ENCODE measurements at places on chromosomes 13 and 19.

DNA sequence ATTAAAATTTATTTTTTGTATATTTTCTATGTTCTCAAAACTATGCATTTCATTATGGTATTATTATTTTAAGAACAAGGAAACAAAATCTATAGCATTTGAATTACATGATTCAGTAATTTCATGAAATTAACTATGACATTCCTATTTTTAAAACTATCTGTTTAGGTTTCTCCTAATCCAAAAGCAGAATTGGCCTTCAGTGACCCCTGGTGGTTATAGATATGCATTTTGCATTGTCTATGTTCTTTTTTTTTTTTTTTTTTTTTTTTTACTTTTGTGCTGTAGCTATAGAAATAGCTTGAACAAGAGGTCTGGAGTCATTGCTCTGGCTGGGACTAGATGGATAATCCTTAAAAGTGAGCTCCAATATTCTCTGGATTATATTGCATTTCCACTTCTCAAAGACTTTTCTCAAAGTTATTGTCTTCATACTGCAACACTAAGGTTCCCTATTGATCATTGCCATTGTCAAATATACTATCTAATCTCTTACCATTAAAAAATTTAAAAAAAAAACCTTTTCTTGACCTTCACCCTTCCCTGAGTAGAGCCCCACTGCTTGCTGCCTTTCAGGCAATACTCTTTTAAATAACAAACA lies 15.9 kb upstream of the DNAJC3 start:
- DNase-seq = no peak

GRCh38 chr13:48492096-48492440 lies 40.8 kb downstream of the RCBTB2 start:
- no peak for DNase-seq

DNA sequence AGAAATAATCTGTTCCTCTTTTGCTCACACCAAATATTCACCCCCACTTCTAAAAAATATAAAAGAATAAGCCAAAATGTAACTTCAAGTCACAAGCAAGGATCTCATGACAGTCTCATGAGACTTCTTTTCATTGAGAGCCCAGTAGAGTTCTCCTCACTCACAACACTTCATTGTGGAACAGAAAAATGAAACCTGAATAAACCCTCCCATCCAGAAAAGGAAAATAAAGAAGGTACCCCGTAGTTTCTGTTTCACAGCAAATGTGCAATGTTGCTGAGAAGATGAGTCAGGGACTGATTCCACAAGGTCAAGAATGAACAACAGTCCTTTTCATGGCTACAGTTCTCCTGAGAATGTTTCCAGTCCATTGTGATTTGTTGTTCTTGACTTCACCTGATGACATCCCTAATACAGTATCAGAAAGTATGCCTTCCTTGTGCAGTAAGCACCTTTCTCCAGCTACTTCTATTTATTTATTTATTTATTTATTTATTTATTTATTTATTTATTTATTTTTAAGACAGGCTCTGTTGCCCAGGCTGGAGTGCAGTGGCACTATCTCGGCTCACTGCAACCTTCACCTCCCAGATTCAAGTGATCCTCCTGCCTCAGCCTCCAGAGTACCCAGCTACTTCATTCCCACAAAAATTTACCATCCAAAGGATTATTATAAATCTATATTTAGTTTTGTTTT lies 6.4 kb upstream of the ZNF841 start:
- no peak for DNase-seq

DNA sequence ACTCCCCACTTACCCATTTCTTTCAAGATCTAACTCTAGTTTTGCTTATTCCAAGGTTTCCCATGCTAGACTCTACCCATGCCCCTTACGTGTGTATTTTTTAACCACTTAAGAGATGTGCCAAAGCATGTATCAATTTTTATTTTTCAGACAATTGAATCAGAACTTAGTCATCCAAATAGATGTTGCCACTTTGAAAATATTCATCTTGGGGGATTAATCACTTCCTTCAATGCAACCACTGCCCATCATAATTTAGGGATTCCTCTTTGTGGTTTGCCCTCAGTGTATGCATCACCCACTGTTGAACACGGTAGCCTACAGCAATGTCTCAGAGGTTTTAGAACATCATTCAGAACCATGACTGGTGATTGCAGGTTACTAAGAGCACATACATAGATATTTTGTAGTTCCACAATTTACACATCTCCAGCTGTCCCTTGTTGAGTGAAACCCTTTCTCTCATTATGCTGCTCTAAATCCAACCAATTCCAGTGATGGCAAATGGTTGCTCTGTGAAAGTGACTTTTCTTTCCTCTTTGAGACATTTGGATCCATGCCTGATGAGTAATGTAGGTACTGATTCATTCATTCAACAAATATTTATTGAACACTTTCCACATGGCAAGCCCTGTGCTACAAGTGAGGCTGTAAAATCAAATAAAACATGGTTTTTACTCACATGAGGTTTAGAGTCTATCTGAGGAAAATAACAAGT lies 60.6 kb upstream of the SERP2 start:
- DNase-seq = no peak

DNA sequence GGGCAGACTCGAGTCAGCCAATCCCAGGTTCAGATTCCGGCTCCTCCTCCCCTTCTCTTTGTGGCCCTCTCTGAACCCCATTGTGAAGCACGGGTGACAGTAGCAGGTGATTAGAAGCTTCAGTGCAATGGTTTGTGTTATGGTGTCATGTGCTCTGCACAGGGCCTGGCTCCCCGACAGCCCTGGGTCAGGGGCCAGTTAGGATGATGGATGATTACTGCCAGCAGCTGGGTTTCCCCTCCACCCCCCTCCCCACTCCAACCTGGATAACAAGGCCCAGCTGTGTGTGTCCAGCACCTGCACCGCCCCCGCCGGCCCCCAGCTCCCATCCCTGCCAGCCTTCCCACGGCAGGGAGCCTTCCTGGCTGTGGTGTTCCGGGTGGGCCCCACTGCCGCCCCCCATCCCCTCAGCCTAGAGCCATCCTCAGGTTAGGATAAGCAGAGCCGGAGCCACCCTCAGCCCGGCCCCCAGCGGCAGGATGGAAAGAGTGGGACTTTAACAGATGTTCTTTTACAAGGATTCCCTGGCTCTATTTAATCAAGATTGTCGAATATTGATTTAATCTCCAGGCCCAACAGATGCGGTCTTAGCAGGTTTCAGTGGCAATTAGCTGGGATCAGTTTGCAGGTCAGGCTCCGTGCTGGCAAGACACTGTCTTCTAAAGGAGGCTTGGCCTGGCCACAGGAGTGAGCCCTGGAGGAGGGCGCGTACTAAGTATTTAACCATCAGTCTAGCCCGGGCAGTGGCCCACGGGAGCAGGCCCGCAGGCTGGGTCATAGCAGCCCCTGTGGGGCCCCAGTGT lies 156.2 kb downstream of the SIPA1L3 start:
- DNase-seq = peak; percentile 76

- no peak for DNase-seq
Measured at GRCh38 chr19:12930002-12930645, 3.4 kb downstream of the FARSA start.

DNA sequence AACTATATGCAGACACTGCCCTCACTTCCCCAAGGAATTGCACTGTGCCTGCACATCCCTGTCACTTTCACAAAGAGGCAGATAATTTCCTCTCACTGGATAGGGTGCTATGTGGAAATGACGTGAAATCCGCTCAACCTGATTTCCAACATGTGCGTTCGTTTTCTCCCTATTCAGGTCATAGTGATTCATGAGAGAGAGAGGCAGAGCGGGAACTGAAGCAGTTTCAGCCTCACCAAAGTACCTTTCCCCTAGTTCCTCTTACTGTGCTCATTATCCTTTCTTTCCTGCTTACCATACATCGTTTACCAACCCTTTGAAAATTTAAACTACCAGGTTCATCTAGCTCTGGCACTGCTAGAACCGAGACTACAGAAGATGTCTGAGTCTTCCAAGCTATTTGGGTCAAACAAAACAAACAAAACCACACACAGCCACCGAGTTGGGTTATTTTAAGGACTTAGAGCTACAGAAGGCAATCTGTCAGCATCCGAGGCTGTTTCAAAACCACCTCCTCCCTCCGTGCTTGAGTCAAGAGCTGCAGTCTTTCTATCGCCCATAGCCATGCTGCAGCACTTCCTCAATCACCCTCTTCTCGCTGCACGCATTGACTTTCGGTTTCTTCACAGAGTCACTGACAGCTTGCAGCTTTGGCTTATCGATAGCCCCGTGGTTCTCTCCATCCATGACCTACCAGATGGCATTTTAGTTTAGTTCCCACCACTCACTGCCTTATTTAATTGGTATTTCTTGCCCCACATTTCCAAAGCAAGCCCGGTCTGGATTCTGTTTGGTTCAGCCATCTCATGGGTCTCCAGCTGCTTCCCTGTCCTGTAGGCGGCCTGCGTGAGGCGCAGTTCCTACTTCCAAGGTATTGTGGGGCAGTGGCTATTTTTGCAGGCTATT lies 1395.8 kb downstream of the EFNB2 start:
- no peak for DNase-seq

DNA sequence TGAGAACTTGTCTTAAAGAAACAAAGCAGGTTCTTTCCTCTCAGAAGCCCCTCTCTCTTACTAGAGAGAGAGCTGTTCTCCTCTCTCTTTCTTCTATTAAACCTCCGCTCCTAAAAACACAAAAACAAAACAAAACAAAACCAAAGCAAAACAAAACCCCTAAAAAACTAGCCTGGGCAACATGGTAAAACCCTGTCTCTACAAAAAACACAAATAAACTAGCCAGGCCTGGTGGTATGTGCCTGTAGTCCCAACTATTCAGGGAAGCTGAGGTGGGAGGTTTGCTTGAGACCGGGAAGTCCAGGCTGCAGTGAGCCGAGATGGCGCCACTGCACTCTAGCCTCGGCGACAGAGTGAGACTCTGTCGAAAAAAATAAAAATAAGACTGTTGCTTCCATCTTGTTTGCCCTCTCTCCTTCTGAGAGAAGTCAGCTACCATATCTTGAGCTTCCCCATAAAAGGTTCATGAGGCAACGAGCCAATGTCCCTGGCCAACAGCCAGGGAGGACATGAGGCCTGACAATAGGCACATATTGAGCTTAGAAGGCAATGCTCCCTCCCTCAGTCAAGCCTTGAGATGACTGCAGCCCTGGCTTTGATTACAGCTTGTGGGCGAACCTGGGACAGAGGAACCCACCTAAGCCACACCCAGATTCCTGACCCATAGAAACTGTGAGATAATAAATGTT lies 17.5 kb upstream of the FLT3 start:
- DNase-seq = no peak

DNA sequence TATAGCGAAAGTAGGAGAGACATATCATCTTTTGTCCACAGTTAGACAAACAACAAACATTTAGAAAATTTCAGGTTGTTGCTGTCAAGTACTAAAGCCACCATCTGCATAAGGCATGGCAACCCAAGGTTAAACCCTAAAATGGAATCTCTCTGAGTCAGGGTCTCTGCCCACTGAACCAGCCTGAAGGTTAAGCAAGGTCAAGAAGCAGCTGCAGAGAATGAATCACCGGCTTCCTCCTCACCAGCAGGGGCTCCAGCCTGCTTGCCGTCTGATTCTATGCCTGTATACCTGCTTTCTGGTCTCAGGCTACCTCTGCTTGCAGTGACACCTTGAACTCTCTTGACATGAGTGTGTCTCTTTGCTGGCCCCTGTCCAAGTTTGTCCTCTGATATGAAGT lies 726.2 kb upstream of the SGCG start:
- peak; percentile 11 for DNase-seq

DNA sequence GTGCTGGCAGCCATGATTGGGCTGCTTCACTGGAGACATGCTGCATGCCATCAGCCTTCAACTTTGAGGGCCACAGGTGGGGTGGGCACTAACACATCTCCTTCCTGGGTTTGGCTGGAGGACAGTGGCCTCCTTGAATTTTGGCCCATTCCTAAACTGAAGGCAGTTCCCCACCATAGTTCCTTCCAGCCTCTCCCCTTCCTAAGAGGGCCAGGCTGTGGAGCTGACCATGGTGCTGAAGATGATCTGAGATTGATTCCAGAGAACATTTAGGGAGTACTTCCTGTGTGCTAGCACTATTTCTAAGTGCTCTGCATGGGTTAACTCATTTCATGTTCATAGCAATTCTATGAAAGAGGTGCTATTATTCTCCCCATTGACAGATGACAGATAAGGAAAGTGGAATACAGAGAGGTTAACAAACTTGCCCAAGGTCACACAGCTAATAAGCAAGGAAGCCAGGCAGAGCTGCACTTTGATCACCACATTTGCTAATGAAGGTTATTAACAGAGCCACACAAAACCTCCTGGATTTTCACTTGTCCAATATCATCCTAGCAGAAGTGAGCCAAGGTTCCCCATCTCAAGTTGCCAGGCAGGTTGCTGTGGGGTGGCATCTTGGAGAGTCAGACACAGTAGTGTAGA lies 175.3 kb downstream of the ZIC5 start:
- DNase-seq = peak; percentile 85
